Stimulated activated CD8-positive, alpha-beta memory T cell treated with anti-CD3 and anti-CD28 coated beads, Interleukin-2, amount 100 ng/mL, for 1 hour (primary cell): ENCODE measurements at places on chromosomes 6 and 20.

- DNase-seq, result no peak
Observed at GRCh38 chr20:37619496-37619895, 74.3 kb upstream of the CTNNBL1 start.

DNA sequence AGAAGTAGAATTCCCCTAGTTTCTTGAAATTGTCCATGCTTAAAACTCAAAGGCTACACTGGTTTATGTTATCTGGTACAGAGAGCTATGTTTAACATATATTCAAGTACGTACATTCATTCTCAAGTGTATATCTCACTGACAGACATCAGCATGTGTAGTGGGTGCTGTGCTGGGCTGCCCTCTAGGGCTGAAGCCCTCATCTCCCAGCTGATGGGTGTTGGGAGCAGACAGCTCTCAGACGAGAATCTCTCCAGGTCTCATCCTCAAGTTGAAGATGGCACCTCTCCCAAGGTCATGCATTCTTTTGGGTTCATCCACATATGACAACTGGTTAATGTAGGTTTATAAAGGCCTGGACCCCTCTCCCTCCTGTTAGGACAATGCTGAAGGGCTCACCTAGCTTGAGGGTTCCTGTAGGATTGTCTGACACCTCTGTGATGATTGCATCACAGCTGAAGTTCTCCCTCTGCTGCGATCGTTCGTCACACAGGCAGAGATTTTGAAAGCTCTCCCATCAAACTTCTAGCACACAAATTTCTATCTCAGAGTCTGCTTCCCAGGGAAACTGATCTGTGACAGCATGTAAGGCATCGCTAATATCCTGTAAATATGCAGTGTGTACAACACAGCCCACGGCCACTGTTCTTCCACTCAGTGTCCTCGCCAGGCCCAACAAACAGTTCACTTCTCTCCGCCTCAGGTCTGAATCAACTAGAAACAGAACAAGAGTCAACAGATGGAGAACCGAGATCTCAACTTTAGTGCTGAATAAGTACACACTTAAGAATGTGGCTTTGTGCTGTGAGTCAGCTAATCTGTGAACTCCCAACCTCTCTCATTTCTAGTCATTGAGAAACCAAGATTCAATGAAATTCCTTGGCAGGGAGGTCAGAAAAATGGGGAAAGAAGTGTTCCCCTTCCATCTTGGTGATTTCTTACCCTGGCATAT is 43.2 kb downstream of the PREP start:
- no peak for DNase-seq

- DNase-seq, result no peak
Observed at GRCh38 chr6:83108378-83108777, 40.9 kb downstream of the DOP1A start.

DNA sequence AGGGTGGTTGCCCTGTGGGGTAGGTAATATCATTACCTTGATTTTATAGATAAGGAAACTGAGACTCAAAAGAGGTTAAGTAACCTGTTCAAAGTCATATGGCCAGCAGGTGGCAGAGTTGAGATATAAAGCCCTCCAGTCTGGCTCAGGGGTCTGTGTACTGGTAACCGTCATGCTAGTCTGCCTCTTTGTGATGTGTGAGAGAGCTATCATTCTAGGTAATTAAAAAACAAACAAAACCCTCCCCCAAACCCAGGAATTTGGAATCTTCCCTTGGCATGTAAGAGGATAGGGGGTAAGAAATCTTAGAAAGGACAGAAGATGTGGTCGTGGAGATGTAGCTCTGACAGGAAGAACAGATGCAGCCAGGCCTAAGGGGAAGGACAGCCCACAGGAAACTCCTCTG is 206.0 kb downstream of the CDC5L start:
- peak; percentile 39 for DNase-seq

GRCh38 chr6:38871741-38872568 is 156.8 kb downstream of the DNAH8 start:
- DNase-seq, result peak; percentile 14

GRCh38 chr6:80321011-80321410 is 214.5 kb downstream of the BCKDHB start:
- no peak for DNase-seq

GRCh38 chr6:14444295-14444972 is 326.9 kb downstream of the CD83 start:
- no peak for DNase-seq

- DNase-seq, result no peak
Observed at GRCh38 chr6:37838219-37838921, 18.8 kb downstream of the ZFAND3 start.

DNA sequence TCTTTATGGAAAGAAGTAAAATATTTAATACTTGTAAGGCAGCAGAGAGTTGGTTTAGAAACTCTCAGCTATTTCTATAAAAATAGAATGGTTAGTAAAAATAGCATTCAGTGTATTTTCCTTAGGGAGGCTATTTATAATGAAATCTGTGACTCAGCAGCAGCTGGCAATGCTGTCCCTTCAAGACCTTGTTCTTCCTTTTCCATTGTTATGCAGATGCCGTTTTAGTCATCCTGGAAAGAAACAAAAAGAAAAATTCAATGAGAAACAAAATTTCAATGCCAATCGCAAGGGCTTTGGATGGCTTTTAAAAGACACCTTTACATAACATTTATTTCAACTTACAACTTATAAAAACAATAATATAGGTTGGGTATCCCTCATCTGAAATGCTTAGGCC is 17.5 kb downstream of the MPC1 start:
- DNase-seq, result no peak

DNA sequence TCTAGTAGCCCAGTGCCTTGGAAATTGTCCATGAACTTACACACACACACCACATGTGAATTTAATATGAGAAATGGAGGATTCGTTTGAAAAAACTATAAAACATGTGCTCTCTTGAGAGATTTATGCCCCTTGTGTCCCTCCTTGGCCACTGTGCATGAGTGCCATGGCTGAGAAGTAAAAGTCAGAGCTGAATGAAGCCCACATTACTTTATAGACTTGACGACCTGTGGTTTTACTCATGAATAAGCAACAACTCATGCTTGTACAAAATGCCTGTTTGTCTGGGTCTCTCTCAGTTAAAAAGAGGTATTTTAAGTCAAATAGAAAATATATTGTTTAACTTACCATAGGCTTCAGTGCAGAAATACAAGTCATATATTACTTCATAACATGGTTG is 102.7 kb downstream of the KCNQ5 start:
- no peak for DNase-seq
